ENCODE measurements at places on chromosomes 4 and X. TPM values are rescaled to one million over a fixed set of nuclear protein-coding genes. Genes with fewer than 3 reads are reported as not detected.

The EXOC1L gene
- total RNA-seq, result not detected

DNA sequence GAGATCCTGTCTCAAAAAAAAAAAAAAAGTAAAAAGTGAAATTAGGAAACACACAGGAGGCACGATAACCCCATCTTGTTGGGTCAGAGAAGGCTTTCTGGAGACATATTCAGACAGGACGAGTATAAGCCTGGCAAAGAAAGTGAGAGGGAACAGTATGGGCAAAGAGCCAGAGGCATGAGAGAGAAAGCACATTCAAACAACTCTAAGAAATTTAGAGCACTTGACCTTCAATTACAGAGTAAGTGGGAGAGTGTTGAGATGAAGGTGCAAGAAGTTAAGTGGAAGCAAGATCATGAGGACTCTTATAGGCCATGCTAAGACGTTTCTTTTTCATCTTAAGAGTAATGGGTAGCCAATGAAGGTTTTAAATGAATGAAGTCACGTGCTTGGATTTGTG, 70.4 kb downstream of the ELOVL6 start:
- DNase-seq, result no peak
- H3K27ac ChIP-seq, result no peak overlapping the region
- H3K4me3 ChIP-seq, result no peak overlapping the region
- H3K27me3 ChIP-seq, result no peaks in the 10 kb centered on the region
- no peaks in the 10 kb centered on the region for H3K4me1 ChIP-seq

The TRPC5OS gene
- not detected for total RNA-seq

The EVC2 gene
- 8.6 TPM for total RNA-seq

GRCh38 chr4:183248201-183248600, 71.9 kb downstream of the CLDN22 start:
- DNase-seq, result no peak
- H3K4me3 ChIP-seq, result no peak overlapping the region
- H3K27me3 ChIP-seq, result no peaks in the 10 kb centered on the region
- no peaks in the 10 kb centered on the region for H3K36me3 ChIP-seq
- H3K27ac ChIP-seq, result no peak overlapping the region

- DNase-seq, result no peak
- no peaks in the 10 kb centered on the region for H3K36me3 ChIP-seq
- H3K4me1 ChIP-seq, result no peaks in the 10 kb centered on the region
- no peaks in the 10 kb centered on the region for H3K27me3 ChIP-seq
- no peak overlapping the region for H3K27ac ChIP-seq
- H3K4me3 ChIP-seq, result no peak overlapping the region
Measured at GRCh38 chr4:102217775-102218355, 127.4 kb downstream of the SLC39A8 start.

DNA sequence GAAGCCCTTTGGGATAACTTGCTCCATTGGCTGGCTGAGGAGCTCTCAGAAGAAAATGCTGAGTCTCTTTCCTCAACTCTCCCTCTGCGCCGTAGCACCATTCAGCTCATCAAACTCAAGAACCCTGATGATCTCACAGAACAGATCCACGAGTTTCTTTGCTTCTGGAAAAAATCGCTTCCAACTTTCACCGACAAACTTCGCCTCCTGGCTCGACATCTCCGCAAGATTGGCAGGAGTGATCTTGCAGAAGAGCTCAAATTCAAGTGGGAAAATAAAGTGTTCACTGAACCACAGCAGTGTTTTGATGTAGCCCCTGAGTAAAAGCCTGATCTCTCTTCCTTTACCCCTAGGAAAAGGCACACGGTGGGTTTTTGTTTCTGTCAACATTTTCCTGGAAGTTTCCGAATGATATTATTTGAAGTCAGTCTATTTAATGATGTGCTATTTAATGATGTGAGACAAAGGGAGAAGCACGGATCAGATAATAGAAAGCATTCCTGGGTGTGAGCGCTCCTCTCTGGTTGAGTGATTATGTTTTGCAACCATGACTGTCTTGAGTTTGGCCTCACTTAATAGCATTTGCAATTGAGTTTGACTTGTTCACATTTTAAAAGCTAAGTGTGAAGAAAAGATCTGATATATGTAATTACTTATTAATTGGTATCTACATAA, 62.2 kb downstream of the DTHD1 start:
- H3K27ac ChIP-seq, result no peak overlapping the region
- no peaks in the 10 kb centered on the region for H3K4me1 ChIP-seq
- H3K4me3 ChIP-seq, result no peak overlapping the region
- no peaks in the 10 kb centered on the region for H3K27me3 ChIP-seq
- no peak for DNase-seq

- no peaks in the 10 kb centered on the region for H3K4me1 ChIP-seq
- no peak overlapping the region for H3K27ac ChIP-seq
- no peaks in the 10 kb centered on the region for H3K36me3 ChIP-seq
- no peaks in the 10 kb centered on the region for H3K27me3 ChIP-seq
- H3K4me3 ChIP-seq, result no peak overlapping the region
- DNase-seq, result no peak
Measured at GRCh38 chrX:38103857-38104812, 97.8 kb downstream of the SYTL5 start.

- H3K36me3 ChIP-seq, result no peaks in the 10 kb centered on the region
- DNase-seq, result no peak
- no peak overlapping the region for H3K4me3 ChIP-seq
- no peaks in the 10 kb centered on the region for H3K4me1 ChIP-seq
- H3K27ac ChIP-seq, result no peak overlapping the region
Measured at GRCh38 chrX:17496407-17496806, 121.4 kb downstream of the NHS start.

GRCh38 chr4:130808492-130808891, 1712.5 kb downstream of the C4orf33 start:
- H3K27ac ChIP-seq, result no peak overlapping the region
- no peak for DNase-seq
- no peaks in the 10 kb centered on the region for H3K27me3 ChIP-seq
- H3K4me3 ChIP-seq, result no peak overlapping the region
- H3K36me3 ChIP-seq, result no peaks in the 10 kb centered on the region

GRCh38 chrX:77436682-77437081, 10.5 kb upstream of the FGF16 start:
- no peaks in the 10 kb centered on the region for H3K27me3 ChIP-seq
- no peak for DNase-seq
- H3K27ac ChIP-seq, result no peak overlapping the region
- no peak overlapping the region for H3K4me3 ChIP-seq
- H3K4me1 ChIP-seq, result no peaks in the 10 kb centered on the region

The MFAP3L gene
- total RNA-seq, result 5.8 TPM

- H3K4me3 ChIP-seq, result no peak overlapping the region
- DNase-seq, result no peak
- no peaks in the 10 kb centered on the region for H3K36me3 ChIP-seq
- no peak overlapping the region for H3K27ac ChIP-seq
- H3K4me1 ChIP-seq, result no peaks in the 10 kb centered on the region
- no peaks in the 10 kb centered on the region for H3K27me3 ChIP-seq
Measured at GRCh38 chr4:48254381-48255071, 15.1 kb downstream of the TEC start.

GRCh38 chr4:169963998-169964397, 62.2 kb downstream of the MFAP3L start:
- H3K4me1 ChIP-seq, result no peaks in the 10 kb centered on the region
- no peaks in the 10 kb centered on the region for H3K27me3 ChIP-seq
- no peaks in the 10 kb centered on the region for H3K36me3 ChIP-seq

DNA sequence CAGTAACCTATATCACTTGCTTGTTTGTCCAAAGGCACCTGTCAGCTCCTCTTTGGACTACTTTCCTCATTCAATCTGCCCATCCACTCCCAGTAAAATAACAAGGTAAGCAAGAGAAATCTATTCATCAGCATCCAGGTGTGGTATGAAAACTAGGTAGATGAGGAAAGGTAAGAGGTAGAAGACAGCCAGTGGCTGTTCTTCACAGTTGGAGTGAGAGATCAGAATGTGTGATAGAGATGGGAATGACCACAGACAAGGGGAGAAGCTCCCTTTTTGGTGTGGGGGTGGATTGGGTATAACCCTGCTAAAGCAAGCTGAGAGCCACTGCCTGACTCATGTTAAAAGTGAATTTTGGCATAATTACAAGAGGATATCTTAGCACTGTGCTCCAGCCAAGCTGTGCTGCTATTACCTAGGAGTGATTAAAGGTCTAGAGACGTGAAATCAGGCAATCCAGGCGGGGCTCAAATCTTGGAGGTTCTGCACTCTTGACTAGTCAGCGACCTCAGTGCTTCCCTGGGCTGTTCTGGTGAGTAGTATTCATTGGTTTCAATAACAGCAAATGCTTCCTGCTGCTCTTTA, 28.1 kb upstream of the RASL11B start:
- no peak for DNase-seq
- H3K27me3 ChIP-seq, result no peaks in the 10 kb centered on the region
- H3K27ac ChIP-seq, result no peak overlapping the region
- H3K4me1 ChIP-seq, result no peaks in the 10 kb centered on the region
- no peak overlapping the region for H3K4me3 ChIP-seq
- no peaks in the 10 kb centered on the region for H3K36me3 ChIP-seq
